ENCODE measurements at places on chromosomes 2 and 18.
A peak's percentile ranks its signal among the peaks of the same experiment; 100 is the strongest.

DNA sequence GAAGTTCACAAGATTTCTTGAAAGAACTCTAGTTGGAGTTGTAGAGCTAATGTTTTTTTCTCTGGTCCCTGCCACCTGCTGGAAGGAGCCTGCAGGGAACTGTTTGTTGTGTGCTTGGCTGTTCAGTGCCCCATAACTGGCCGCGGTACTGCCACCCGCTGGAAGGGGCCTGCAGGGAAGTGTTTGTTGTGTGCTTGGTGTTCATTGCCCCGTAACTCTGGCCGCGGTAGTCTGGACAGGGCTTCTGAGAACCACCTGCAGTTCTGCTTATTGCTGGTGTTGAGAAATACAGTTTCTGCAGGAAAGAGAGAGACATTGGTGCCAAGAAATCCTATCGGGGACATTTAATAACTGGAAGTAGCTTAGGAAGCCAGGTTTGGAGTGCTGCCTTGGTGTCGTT, 58.1 kb downstream of the AGAP1 start:
- peak; percentile 70 for DNase-seq

GRCh38 chr18:49884959-49885358, 71.6 kb upstream of the ACAA2 start:
- DNase-seq = no peak

- DNase-seq = no peak
Measured at GRCh38 chr18:39414009-39414700, 1848.6 kb upstream of the CELF4 start.

DNA sequence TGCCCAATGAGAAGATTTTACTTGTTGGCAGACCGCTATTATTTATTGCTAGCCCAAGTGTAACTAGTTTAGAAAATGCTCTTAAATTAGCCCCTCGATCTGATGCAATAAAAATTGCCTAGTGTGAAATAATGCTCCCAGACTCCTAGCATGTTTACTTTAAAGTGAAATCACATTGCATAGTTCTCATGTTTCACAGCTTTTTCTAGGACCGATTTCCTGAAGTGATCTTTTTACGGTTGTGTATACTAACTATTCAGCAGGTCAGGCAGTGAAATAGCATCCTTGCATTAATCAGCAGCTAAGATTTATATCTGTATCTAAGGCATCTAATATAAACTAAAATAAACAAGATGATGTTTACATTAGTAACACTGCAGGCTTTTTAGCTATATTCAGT, 52.4 kb downstream of the PMS1 start:
- DNase-seq = no peak

GRCh38 chr2:237895544-237896506, 36.4 kb downstream of the RAMP1 start:
- peak; percentile 76 for DNase-seq
